Midbrain (tissue), 1 donor: ENCODE measurements at places on chromosomes 5 and 9.

DNA sequence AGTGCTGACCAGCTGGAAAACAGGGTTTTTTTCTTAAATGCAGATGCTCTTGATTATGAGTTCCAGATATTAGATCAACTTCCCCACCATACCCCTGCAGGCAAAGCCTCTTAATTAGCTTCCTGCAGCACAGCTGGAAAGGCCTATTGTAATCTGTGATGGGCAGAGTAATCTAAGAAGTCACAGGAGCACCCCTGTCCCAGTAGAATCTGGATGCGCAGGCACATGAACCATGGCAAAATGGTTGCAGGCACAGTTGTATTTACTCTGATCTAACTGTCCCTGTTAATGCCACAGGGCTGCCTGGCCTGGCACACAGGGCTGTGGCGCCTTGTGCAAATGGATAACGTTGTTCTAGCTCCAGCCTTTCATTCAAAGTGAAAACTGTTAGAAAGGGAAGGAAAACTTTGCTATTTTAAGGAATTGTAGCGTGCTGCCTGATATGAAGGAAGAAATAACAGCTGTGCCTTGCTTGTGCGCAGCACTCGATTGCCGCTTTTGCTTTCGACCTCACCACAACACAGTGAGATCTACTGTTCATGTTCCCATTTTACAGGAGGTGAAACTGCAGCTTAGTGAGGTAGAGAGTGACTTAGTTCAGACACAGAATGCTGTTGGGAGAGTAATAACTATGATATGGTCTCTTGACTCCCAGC is 2.3 kb downstream of the TGFBI start:
- no peak for DNase-seq

- DNase-seq, result no peak
Measured at GRCh38 chr5:43281840-43282658, 31.2 kb downstream of the HMGCS1 start.

DNA sequence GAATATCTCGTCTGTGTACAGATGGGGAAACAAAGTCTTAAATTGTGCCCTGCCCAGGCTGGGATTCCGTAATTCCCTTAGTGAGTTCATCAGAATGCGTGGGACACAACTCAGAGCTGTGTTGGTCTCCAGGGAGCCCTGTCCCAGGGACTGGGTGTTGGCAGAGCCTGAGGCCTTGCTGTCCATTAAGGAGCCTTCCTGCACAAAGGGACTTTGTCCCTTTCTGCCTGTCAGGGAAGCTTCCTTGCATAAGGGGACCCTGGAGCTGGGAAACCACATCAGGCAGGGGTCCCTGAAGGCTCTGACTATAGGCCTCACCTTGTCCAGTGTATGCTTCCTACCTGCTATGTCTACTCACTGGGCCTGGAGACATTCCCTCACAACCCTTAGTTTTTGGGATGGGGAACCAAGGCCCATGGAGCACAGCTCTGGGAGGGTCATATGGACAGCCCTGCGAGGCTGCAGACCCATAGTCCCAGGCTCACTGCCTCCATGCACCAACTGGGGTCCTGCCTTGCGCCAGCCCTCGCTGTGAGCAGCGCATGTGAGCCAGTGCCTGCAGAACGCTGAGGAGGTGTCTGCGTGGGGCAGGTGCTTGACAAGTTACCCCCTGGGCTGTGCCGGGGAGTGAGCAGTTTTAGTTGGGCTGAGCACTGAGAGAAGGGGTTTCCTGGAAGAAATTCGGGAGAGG is 1.6 kb downstream of the CARD19 start:
- peak; percentile 43 for DNase-seq

GRCh38 chr9:7394002-7394774 is 405.4 kb downstream of the DMAC1 start:
- DNase-seq, result no peak

DNA sequence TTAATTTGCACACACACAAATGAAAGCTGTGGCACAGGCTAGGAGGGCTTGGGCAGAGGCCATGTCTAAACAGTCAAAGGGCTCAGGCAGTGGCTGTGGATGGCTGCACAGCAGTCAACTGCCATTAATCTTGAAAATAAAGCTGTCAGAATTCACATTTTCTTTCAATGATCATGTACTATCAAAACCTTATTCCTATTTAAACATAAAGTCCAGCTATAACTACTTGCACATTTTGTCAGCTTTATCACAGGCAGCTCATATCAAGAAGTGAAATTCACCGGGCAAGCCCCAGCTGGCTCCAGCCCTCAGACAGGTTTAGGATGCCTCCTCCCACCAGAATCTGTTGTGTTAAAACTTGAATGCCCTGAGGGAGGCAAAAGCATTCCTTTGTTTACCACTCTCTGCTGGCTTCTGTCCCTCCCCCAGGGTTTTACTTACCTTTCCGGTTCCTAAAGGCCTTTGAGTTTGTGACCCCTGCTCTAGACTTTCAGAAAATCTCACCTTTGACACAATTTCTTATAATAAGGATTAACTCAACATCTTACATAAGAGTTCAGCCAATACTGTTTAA is 54.9 kb upstream of the GRAMD2B start:
- no peak for DNase-seq

GRCh38 chr5:16005225-16005624 is 174.4 kb downstream of the MARCHF11 start:
- no peak for DNase-seq
